ENCODE measurements at places on chromosomes 1 and 21. TPM values are rescaled to one million over a fixed set of nuclear protein-coding genes. Genes with fewer than 3 reads are reported as not detected.

GRCh38 chr1:117657031-117657430 lies 51.2 kb downstream of the TENT5C start:
- DNase-seq = no peak

GRCh38 chr1:63563745-63564144 lies 29.5 kb upstream of the PGM1 start:
- DNase-seq = no peak

GRCh38 chr1:116835161-116835560 lies 74.6 kb upstream of the PTGFRN start:
- no peak for DNase-seq

GRCh38 chr21:43868461-43868860 lies 3.4 kb downstream of the AGPAT3 start:
- no peak for DNase-seq

DNA sequence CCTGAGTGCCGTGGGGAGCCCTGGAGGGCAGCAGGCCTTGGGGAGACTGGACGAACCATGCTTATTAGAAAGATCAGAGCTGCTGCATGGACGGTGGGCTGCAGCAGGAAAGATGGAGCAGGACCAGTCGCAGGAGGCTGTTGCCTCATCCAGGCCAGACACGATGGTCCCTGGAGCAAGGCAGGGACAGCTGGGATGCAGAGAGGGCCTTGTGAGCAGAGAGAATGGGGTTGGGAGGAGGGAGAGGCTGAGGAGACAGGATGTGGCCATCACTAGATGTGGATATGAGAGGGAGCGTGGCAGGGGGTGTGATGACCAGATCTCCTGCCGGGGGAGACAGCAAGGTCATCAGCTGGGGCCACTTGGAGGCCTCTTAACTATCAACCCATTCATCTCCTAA lies 727.6 kb downstream of the PTPRU start:
- no peak for DNase-seq

DNA sequence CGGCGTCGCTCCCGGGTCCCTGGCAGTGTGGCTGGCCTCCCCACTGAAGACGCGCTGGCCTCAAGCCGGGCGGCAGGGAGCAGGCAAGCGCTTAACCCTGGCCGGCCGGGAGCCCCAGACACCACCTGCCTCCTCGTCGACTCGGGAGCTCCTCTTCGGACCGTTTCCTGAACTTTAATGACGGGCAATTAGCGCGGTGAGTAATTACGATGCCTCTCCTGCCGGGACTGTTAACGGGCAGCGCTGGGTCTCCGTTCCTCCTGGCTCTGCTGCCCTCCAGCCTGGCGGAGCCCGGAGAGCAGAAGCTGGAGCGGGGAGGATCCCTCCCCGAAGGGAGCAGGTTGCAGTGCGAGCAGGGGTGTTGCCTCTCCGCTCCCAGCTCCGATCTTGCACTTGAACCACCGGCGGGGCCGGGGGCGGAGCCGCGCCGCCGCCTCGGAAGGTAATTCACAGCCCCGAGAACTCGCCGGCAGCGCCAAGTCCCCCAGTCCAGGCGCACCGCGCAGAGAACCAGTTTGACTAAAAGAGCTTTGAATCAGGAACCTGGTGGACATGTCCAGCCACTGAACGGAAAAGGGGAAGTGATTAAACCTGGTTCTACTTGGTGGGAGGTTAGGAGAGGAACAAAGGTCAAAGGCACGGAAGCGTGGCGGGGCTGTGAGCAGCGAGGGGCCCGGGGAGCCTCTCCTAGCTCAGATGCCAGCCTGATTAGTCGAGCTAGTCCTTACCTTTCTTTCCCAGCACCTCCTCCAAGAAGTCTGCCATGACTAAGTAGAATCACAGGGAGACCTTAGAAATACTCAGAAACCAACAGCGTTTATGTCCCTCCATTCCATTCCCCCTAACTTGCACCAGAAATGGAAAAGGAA lies 18.3 kb upstream of the PLEKHA6 start:
- no peak for DNase-seq

DNA sequence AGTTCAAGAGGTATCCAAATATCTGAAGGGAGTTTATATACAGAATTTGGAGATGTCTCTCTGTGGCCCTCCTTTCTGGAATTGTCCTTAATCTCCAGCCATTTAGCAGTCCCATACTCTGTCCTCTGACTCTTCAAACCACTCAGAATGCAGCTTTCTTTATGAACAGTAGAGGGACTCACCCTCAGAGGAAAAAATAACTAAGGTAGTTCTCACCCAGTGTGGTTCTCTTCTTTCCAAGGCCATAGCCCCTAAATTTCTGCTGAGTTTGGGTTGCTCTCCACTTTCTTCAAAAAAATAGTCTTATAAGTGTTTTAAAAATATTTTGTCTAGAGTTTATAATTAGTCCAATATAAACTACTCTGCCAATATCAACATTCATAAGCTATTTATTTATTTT lies 369.7 kb downstream of the MATN1 start:
- DNase-seq = no peak

The NPL gene
- 3.2 TPM for total RNA-seq

All from Karpas-422 (cell line).